ENCODE measurements at places on chromosomes 2 and 18. TPM values are rescaled to one million over a fixed set of nuclear protein-coding genes. Genes with fewer than 3 reads are reported as not detected.
A peak's percentile ranks its signal among the peaks of the same experiment; 100 is the strongest.

Gene GRB14
- total RNA-seq = not detected

Gene LHCGR
- total RNA-seq = not detected

DNA sequence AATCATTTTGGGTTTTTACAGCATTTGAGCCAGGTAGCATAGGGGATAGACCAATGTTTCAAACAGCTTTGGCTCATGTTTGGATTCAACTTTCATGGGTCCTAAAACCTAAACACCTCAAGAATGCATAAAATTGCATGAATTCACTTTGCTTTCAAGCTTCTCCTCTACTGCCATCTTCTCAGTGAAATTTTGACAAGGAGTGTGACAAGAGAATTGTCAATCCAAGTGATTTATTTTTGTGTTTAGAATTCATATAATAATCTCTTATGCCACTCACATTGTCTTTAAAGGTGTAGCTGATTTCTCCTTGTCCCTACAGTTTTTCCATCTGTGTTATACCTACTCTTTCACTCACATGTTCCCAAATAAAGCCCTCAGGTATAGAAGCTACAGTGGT, 264.8 kb upstream of the RND3 start:
- no peak for DNase-seq

GRCh38 chr2:111122631-111123421, 2.1 kb downstream of the BCL2L11 start:
- no peak for DNase-seq

GRCh38 chr18:9516437-9517064, 41.2 kb downstream of the RALBP1 start:
- DNase-seq = peak; percentile 43

Data from CD4-positive, alpha-beta memory T cell (primary cell).